ENCODE measurements at places on chromosomes 2 and 18.

DNA sequence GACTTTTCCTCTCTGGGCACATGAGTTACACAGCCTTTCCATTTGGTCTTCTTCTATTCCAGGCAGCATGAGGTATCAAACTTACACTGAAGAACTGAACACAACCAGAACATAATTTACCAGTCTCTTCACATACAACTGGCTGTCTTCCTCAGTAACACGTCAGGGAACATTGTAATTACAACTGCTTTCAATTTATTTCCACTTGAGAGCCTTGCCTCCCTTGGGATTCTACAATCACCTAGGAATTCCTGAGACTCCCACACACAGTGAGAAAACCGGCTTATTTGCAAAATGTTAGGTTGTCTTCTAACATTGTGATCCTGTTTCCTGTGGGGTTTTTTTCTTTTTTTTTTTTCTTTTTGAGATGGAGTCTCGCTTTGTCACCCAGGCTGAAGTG is 149.9 kb downstream of the TMX3 start:
- no peak for DNase-seq

DNA sequence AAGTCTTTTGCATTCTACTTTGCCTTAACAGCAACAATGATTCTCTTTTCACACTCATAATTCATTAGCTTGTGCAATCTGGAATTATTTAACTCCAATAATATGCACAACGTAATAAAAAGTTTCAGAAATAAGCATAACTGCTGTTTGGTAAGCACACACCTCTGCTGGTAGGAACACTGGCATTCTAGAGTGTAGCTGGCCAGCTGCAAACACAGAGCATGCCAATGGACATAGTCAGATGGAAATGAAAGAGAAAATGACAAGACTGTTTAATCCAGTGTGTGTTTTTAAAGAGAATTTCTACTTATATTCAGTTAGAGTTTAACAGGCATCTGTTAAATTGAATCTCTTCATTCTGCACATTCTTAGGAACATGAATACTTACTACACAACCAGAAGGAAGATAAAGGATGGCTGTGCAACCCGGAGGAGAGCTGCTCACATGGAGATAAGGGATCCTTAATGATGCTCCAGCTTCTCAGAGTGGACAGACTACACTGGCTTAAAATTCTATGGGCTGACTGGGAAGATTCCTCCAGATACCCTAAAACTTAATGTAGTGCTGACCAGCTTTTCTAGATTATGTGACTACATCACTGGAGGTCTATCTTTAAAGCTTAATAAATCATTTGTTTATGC is 94.6 kb upstream of the CHAC2 start:
- DNase-seq = no peak

- no peak for DNase-seq
These were observed 135.7 kb downstream of the OTX1 start for GRCh38 chr2:63186331-63186730.

- no peak for DNase-seq
These were observed 1046.7 kb upstream of the SLC39A10 start for GRCh38 chr2:194610297-194610696.

GRCh38 chr18:1846640-1847039 is 724.7 kb downstream of the METTL4 start:
- no peak for DNase-seq

DNA sequence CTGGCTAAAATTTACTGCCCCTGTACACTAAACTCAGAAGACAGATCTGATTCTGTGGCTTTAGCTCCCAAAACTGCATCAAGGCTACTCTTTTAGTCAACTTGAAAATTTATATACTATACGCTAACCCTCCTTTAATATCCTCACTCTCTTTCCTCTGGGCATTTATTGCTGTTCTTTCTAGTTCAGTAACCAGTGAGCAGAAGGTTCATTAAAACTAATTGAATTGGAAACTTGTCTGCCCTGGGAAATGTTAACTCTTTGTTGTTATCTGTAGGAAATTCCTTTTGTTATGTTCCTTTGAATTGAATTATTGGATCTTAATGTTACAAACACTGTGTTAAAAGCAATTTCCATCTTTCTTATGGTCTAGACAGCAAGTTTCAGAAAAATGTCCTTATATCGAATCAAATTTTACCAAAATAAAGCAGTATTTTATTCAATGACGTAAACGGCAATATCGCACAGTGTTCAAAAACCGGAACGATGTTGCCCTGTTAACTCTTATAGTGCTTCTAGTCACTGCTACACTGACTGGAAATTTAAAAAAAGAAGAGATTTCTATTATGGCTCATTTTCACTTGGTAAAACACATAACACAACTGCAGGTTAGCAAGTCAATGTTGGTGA is 168.3 kb downstream of the NR4A2 start:
- no peak for DNase-seq

DNA sequence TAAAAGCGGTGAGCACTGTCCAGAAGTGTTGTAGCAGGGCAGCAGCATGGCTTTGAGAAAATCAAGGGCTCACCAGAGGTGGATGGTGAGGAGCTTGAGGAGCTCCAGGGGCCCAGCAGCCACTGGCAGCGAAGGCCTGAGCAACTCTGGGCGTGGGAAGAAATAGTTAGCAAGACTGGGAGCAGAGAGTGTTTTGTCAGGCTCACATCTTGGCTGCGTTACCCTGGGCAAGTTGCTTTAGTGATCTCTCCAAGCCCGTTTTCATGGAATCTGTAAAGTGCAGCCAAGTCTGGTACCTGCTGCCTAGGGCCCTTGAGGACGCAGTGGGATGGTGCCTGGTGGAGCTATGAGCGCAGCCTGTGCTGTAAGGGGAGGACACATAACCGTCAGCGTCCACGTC is 78.3 kb downstream of the SH3BP4 start:
- DNase-seq = no peak

DNA sequence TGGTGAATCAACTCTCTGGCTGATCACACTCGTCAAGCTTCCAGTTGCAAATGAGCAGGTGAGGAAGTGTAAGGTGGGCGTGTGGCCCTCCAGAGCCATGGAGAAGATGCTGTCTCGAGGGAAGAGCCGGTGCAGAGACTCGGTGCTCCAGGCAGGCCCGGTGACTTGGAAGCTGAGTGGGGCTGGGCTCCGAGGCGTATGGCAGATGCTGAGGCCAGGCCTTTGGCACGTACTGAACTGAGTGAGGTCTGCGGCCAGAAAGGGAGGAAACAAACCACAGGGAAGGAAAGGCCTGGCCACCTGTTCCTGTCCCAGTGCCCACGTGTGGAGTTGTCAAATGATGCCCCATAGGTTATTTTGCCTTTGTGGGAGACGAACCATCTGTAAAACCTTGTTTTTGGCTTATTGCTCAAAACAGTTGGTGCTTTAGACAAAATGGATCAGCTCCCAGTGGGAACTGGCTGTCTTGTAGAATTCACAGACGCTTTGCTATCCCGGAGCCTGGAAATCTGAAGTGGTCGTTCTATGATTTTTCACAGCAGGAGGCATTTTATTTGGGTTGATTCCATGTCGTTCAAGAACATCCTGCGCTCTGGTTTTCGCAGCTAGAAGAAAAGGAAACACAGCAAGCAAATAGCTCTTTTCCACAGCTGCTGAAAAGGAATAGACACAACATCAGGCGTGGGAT is 117.5 kb upstream of the TMEM18 start:
- no peak for DNase-seq

GRCh38 chr2:160434254-160434948 is 59.2 kb downstream of the RBMS1 start:
- no peak for DNase-seq

GRCh38 chr2:78979380-78980151 is 45.9 kb upstream of the REG3G start:
- no peak for DNase-seq

DNA sequence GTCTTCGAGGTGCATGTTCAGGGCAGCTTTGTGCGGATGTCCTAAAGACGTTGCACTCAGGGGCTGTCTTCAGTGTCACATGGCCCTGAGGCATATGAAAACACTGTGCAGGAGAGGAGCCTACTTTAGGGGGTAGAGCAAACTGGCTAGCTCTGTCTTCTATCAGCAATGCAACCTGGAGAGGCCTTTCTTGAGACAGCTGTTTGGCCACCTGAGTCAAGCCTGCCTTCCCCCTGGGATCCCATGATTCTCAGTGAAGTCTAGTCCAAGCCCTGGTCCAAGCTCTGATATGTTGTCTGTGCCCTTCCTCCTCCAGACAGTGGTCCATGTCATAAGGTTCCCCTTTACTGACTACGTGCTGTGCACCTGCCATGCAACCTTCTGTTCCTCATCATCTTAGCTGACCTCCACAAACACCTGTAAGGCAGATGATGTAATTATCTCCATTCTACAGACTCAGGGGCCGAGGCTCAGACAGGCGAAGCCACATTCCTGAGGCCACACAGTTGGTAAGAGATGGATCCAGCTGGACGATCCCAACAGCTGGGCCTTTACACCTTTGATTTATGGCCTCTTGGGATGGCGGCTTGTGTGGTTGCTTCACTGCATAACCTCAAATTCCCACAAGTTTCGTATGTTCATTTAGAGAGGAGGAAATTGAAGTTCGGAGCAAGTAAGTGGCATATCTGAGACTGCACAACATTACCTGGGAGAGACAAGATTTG is 109.9 kb downstream of the COPS8 start:
- DNase-seq = no peak

- no peak for DNase-seq
These were observed 45.1 kb upstream of the GPC1 start for GRCh38 chr2:240390091-240391073.

GRCh38 chr18:58114766-58115165 is 70.7 kb downstream of the NEDD4L start:
- DNase-seq = no peak

- no peak for DNase-seq
These were observed 176.1 kb downstream of the SH3BP4 start for GRCh38 chr2:235127931-235128330.

Data from activated CD8-positive, alpha-beta memory T cell treated with anti-CD3 and anti-CD28 coated beads, Interleukin-2, amount 50 U/mL, for 4 hours (primary cell).